ENCODE measurements at places on chromosomes 5 and 9.

GRCh38 chr5:78483809-78484521 lies 123.5 kb downstream of the SCAMP1 start:
- peak; percentile 37 for DNase-seq

- DNase-seq = peak; percentile 71
Observed at GRCh38 chr9:4796988-4797853, 4.5 kb downstream of the RCL1 start.

DNA sequence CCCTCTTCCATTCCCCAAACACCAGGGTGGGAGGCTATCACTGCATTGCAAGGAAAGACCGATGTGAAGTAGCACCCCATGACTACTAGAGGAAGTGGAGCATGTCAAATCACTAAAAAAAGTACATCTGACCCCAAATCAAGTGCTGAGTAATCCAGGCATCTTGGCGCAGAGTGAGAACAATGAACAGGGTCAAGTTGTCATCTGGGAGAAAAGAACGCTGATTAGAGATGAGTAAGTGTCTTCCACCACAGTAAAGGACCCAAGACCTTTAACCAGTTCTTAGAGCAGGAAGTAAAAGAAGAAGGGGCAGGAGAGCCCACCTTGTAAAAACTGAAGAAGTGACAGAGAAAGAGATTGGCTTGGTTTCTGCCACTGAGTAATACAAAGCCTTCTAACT lies 75.0 kb upstream of the RAD23B start:
- peak; percentile 52 for DNase-seq

DNA sequence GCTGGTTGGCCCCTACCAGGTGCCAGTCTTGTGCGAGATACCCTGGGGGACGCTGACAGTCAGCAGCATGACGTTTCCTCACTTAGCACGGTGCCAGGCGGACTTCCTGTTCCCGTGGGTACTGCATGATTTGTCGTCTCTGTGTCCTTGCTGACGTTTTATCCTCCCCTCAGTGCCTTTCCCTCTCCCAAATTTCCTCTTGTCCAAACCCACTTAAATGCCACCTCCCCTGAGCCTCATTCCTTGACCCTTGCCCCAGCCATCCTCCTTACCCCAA lies 60.6 kb upstream of the SAP30L start:
- no peak for DNase-seq

- no peak for DNase-seq
Observed at GRCh38 chr5:136190091-136190720, 2.8 kb downstream of the SMIM32 start.

GRCh38 chr5:39755986-39756385 lies 331.2 kb upstream of the DAB2 start:
- DNase-seq = peak; percentile 97

- DNase-seq = no peak
Observed at GRCh38 chr5:35543408-35543807, 74.3 kb upstream of the SPEF2 start.

GRCh38 chr5:74934949-74935751 lies 69.0 kb upstream of the FAM169A start:
- DNase-seq = peak; percentile 66

DNA sequence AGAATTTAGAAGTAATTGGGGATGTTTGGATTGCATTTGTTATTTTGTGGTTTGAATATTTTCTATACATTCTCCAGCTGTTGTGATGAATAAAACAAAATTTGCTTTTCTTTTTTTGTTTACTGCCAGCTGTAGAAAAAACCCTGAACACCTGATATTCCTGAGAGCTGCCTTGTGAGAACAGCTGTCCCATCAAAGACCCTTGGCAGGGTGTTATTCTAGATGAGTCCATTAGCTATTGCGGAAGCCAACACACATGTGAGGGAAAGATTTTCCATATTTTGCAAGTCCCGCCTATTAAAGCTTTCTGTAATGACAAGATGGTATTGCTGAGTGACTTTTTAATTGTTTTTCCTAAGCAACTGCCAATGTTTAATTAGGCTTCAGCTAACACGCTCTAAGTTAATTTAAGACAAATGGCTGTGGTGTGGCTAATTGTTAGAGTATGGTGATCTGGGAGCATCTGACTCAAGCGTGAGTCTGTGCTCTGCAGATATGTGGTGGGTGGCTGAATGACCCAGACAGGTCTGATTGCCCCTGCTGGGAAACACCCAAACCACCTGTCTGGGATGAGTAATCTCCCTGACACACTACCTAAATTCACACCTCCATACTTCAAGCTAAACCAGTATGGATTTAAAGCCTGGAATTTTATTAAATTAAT lies 86.5 kb upstream of the PRLR start:
- peak; percentile 51 for DNase-seq

- DNase-seq = no peak
Observed at GRCh38 chr5:113172231-113172826, 195.7 kb downstream of the DCP2 start.

All from GM23248 (cell line).